GM12892 (cell line): ENCODE measurements at places on chromosomes 16 and 17.

GRCh38 chr17:82545071-82545462, 25.5 kb downstream of the FOXK2 start:
- DNase-seq: no peak

DNA sequence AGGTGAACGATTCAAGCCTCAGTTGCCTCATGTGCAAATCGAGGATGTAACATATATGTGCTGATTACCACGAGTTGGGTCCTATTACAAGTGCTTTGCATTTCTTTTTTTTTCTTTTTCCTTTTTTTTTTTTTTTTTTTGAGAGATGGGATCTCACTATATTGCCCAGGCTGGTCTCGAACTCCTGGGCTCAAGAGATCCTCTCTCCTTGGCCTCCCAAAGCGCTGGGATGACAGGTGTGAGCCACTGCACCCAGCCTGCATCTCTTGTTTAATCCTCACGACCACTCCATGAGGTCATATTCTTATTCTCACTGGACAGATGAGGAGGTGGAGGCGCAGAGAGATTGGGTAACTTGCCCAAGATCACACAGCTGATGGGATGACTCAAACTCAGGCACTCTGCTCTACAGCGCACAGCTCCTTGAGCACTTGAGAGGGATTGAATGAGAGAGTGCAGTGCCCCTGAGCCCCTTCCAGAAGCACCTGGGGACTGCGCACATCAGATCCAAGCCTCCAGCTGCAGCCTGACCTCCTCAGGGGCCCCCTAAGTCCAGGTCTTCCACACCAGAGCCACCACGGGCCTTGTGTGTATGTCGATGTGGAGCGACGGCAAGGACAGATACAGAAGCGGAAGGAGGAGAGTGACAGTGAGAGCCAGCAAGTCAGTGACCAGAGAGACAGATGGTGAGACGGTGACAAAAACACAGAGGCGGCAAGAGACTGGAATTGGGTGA, 4.9 kb downstream of the STX1B start:
- DNase-seq: no peak

DNA sequence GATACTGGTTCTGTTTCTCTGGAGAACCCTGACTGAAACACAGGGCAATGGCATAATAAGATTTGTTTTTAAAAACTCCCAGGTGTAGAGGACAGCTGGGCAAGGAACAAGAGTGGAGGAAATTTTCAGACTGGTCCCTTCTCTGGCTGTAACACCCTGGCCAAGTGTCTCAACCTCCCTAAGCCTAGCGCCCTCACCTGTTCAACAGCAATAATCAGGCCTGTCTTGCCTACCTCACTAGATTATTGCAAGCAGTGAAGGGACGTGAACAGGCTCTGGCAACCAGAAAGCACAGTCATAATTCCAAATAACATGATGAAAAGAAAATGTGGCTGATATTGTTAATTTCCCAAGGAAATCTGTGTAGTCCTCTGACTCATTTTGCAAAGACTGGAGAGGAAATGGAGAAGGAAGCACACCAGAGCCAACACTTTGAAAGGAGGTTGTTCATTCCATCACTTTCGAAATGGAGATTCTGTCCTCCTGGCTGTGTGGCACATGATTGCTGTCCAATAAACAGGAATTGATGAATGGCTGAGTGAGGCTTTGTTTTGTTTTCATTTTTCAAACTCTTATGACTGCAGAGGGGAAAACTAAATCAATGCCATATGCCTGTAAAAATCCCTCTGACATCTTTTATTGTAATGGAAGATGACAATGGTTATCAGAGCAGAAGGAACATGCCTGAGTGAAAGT, 87.5 kb upstream of the HLF start:
- no peak for DNase-seq

DNA sequence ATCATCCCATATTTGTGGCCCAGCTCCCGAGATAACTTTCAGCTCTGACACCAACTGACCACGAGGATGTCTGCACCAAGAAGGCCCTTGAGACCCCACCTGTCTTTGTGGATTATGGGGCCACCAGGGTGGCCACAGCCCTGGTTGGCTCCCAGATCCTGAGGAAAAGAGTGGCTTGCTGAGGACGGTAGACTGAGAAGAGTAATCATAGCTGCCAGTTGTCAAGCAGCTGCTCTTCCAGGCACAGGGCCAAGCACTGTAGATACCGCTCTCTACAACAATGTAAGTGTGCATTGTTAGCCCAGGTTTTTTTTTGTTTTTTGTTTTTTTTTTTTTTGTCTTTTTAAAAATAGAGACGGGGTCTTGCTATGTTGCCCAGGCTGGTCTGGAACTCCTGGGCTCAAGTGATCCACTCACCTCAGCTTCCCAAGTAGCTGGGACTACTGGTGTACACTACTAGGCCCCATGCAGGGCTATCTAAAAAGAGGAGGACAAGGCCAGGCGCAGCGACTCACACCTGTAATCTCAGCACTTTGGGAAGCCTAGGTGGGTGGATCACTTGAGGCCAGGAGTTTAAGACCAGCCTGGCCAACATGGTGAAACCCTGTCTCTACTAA, 9.6 kb downstream of the ZNF205 start:
- no peak for DNase-seq

DNA sequence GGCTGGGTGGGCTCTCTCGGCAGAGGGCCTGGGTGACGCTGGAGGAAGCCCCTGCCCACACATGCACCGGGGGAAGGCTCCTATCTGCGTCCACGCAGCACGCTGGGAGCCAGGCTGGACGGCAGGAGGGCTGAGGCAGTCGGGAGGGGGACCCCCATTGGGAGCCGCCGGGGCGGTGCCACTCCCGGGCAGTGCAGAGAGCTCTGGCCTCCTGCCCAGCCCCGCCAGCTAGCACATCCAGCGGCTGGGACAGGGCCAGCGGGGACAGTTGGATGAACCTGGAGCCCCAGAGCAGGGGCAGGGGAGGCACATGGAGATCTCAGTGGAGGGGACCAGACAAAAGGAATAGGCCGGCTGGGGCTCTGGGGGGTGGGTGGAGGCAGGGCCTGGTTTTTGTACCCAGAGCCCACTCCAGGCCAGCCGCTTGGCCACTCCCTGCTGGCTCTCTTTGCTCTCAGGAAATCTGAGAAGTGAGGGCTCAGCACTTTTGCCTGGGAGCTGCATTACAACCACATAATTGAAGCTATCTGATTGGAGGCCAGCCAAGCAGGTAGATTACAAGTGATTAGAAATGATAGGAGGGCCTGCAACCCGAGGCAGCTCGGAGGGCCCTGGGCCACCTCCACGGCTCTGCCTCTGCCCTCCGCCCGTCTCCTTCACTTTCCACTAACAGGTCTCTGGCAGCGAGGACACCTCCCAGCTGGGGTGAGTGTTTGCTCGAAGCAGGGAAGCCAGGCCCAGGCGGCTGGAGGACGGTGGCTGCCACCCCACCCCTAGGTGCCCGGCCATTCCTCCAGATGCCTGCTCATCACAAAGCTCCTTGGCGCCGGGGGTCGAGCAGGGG, 40.1 kb downstream of the ENGASE start:
- no peak for DNase-seq
